NCI-H1417 treated with DMSO at 0.1 percent for 48 hours (cell line): ENCODE measurements at places on chromosomes 3 and 15.

DNA sequence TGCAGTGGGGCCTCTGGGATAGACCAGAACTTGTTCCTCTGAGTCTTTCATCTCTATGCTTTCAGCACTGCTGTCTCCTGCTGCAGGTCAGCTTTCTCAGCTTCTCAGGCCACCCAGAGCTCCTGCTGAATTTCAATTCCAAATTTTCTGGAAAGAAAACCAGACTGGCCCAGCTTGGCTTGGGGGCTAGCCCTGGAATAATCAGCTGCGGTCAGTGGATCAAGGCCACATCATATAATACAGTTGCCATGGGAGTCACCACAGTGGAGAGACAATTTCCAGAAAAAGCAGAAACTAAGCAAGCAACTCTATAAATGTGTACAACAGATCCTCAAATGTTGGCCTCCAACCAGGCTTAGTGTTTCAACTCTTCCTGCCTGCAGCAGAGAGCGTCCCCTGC lies 91.1 kb upstream of the SLC24A5 start:
- DNase-seq: no peak

DNA sequence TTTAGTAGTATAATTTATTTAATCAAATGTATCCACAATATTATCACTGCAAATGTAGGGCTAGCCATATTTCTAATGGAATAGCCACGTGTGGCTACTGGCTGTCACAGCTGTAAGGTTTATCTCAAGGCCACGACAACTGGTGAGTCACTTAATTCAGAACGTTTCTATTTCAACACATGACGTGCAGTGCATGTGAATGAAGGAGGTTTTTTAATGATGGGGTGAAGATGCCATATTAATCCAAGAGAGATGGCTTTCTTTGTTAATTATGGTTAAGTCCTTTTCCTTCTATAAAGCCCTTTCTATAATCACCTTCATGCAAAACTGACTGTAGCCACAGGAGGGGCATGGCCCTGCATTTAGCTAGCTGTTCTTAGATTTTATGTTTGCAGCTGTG lies 212.0 kb downstream of the FEZF2 start:
- no peak for DNase-seq

DNA sequence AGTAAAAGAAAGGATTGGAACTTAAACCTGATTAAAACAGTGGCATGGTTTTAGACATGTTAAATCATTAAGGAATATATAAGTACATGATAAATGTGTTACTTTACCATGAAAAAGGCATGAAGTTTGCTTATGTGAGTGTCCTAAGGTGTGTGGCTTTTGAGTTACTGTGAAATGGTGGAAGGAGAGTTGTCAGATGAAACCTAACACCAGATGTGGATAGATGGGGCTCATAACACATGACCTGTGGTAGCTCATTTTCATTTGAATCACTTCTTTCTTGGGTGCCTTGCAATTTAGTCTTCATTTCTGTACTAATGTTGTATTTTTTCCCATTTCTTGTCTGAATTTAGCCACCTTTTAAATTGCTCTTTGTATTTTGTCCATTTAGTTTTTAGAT lies 13.0 kb downstream of the MEF2A start:
- no peak for DNase-seq

DNA sequence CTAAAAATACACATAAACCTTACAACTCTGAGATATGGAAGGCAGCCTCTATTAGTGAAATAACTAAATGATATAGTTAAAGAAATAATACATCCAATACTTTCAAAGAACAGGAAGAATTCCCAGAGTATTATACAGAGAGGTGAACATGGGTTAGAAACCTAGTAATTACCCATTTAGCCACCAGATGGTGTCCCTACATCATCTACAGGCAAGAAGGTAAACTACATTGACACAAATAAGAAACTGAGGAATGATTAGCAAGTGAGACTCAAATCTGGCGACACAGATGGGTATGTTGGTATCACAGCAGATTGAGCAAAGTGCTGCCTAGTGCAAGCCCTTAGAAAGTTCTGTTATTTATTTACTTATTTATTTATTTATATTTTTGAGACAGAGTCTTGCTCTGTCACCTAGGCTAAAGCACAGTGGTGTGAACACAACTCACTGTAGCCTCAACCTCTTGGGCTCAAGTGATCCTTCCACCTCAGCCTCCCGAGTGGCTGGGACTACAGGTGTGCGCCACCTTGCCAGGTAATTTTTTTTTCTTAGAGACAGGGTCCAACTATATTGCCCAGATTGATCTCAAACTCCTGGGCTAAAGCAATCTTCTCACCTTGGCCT lies 28.2 kb downstream of the NEK4 start:
- no peak for DNase-seq

GRCh38 chr3:15953841-15954240 lies 156.1 kb upstream of the ANKRD28 start:
- DNase-seq: no peak

GRCh38 chr3:161222662-161223061 lies 1.6 kb downstream of the NMD3 start:
- DNase-seq: no peak

DNA sequence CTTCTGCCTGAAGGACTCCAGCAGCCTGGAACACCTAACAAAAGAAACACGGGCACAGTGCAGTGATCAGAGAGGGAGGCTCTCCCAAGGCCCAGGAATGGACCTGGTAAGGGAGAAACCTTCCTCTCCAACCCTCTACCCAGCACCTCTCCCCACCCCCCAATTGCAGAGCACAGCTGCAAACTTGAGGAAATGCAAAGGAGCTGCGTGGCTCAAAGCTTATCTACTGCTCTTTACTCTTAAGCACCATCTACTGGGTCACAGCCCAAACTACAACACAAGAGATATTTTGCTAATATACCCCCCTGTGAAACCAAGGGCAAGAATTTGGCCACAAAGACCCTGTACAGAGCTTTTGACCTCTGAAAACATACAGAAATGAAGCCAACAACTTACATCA lies 328.3 kb downstream of the OXSM start:
- DNase-seq: no peak
